ENCODE measurements at places on chromosomes 16 and 17.

DNA sequence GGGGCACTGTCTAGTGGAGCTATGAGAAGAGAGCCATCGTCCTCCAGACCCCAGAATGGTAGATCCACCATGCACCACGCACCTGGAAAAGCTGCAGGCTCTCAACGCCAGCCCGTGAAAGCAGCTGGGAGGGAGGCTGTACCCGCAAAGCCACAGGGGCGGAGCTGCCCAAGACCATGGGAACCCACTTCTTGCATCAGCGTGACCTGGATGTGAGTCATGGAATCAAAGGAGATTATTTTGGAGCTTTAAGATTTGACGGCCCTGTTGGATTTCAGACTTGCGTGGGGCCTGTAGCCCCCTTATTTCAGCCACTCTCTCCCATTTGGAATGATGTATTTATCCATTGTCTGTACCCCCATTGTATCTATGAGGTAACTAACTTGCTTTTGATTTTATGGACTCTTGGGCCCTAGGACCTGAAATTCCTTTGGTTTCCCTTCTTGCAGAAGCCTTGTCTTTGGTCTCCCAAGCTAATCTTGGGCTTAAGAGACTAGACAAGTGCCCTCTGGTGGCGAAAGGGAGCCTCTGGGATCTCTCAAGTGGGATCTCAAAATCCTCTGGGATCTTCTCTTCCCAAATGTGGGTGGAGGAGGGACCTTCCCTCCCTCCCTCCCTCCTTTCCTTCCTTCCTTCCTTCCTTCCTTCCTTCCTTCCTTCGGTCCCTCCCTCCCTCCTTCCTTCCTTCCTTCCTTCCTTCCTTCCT, 58.2 kb upstream of the HAPSTR1 start:
- DNase-seq: peak; percentile 17

- DNase-seq: no peak
Observed at GRCh38 chr17:31132977-31133376, 38.2 kb downstream of the NF1 start.

DNA sequence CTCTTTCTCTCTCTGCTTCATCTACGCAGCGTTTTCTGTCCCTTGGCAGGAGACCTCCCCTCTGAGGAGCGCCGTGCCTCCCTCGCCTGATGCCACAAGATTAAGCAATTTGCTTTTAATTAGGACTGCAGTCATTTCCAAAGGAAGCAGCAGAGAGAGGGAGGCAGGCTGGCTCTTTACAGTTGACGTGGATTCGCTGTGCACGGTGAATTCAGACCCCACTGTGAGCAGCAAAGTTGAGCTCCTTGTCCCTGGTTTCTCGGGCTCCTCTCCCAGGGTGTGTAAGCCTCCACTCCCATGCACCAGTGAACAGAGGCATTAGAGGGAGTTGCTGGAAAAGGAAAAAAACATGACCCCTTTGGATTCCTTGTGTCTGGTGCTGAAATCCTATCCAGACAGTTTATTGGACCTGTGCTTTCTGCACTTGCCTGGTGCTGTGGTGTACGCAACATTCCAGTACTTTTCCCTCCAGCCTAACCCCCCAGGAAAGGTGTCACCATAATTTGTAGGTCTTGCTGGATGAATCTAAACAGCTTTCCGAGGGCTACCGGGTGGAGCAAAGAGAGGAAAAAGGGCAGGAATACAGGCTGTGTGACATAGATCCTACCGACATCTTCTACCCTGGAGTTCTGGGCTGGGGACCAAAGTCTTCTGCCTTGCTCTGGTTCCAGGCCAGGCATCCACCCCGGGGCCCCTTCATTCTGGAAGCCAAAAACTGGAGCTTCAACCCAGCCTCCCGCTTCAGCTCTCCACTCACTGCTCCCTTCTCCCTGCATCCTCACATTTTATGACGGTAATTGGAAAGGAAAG, 171.0 kb downstream of the MAF start:
- no peak for DNase-seq

GRCh38 chr17:41667280-41668041, 21.2 kb upstream of the EIF1 start:
- no peak for DNase-seq

- DNase-seq: peak; percentile 81
Observed at GRCh38 chr16:67562526-67562917, at the start of gene CTCF. TSS of gene CTCF (plus strand) at chr16:67562526. CDS start at chr16:67610833, 48,307 bp downstream.

DNA sequence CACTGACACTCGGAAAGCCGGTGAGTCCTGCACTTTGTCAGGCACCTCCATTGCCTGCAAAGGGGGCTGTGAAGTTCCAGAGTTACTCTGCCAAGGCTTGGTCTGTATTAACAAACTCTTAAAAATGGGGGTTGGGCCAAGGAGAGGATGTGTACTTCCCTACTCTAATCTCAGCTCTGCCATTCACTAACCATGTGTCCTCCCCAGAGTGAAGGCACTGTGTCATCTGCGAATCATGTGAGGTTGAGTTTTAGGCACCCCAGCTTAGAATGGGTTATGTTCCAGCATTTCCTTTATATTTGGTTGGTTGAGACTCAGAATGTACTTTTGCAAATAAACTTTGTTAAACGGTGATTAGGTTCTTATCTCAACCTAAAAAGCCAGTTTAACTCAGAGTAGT, 24.9 kb downstream of the ERCC4 start:
- DNase-seq: no peak

DNA sequence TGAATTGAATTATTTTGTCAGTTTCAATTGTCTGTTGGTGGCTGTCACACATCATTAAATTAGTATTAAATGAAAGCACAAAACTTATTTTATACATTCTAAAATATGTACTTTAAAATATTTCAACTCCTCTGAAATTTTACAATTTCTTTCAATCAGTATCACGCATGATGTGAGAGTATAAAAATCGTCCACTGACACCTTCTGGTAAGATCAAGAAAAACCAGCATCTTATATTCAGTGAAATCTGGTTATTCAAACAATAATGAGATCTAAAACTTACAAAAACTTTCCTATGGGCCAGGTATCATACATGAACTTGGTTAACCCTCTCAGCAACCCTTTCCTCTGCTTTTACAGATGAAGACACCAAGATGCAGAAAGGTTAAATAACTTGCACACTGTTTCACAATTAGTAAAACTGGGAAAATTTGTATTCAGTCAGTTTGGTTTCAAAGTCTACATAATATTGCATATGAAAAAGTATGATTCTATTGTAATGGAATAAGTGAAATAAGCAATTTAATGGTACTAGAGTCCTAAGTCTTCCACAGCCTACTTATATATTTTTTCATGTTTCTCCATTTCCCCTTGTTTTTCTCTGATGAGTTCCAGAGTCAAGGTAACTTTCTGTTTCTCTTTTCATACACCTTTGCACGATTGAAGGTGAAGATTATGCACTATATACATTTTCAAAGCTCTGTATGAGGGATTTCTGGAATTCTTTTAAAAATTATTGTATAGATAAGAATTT, 58.7 kb downstream of the EFCAB5 start:
- no peak for DNase-seq

DNA sequence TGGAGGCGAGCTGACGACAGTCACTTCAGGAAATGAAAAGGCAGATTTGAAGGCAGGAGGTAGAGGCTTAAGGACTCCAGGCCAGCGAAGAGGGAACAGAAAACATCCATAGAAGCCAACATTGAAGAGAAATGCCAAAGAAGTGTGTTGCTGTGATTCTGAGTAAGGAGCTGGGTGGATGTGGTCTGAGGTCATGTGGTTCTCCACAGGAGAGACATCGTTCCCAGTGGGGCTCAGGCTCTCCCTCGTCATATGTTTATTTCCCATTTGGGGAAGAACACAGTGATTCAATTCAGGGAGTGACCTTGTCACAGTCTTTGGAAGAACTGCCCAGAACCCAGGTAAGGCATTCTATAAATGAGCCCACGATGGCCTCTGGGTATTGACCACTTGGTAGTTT, 6.6 kb upstream of the PMP22 start:
- no peak for DNase-seq

GRCh38 chr17:77208217-77208808, 67.5 kb downstream of the SEC14L1 start:
- DNase-seq: no peak

GRCh38 chr16:89371968-89372634, 118.3 kb downstream of the ANKRD11 start:
- DNase-seq: no peak

DNA sequence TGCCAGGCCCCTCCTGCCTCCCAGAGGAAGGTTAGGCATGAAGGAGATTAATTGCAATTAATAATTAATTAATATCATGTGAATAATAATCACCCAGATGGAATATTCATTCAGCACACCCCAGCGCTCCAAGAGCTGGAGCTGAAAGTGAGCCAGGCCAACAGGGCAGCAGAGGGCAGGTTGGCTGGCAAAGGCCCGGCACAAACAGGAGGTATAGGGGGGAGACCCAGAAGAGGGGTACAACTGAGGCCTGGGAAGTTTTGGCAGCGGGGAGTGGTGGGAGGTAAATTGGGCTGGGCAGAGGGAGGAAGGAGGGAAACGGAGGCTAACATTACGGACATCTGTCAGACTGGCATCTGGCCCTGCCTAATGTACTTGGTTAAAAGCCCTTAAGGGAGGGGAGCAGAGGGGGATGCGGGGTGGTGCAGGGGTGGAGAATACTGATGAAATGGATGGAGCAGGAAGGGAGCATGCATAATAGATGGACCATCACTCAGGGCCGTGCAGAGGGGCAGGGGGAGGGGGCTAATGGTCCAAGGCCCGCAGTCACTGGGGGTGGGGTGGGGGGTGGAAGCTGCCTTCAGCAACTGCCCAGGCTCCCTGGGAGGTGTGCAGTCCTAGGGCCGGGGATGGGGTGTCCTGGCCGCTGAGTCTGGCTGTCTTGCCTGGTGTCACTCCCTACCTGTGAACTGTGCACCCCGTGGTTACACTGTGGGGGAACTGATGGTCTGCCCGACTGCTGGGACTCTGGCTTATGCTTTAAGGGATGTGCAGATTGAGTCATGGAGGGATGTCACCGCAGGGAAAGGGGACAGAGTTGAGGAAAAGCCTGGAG, 1.9 kb downstream of the ADAM11 start:
- DNase-seq: no peak

- DNase-seq: no peak
Observed at GRCh38 chr16:58551496-58551895, 36.2 kb downstream of the SETD6 start.

DNA sequence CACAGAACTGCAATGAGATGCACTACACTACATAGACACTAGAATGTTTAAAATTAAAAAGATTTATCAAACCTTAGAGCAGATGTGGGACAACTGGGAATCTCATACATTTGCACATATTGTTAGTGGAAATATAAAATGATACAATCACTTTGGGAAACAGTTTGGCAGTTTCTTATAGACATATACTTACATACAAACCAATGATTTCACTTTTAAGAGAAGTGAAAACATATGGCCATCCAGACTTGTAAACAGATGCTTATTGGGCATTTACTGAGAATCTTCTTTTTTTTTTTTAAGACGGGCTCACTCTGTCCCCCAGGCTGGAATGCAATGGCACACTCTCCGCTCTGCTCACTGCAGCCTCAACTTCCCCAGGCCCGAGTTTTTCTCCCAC, 50.1 kb downstream of the AXIN2 start:
- DNase-seq: no peak

DNA sequence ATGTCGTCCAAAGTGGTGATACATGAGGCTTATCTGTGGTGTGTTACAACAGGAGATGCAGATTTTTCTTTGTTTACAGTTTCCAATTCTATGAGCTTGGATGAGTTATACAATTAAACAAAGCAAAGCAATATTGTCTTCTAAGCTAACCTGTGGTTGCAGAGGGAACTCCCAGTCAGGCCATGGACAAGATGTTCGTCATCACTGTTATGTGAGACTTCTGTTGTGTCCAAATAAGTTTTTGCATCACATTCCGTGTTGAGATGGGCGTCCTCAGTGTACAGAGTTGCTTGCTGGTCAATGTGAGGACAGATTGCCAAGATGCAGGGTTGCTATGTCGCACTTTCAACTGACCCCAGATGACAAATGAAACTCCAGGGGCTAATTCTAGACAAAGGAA, 189.3 kb downstream of the IRF8 start:
- DNase-seq: no peak

- no peak for DNase-seq
Observed at GRCh38 chr16:5874899-5875298, 777.3 kb upstream of the EEF2KMT start.

DNA sequence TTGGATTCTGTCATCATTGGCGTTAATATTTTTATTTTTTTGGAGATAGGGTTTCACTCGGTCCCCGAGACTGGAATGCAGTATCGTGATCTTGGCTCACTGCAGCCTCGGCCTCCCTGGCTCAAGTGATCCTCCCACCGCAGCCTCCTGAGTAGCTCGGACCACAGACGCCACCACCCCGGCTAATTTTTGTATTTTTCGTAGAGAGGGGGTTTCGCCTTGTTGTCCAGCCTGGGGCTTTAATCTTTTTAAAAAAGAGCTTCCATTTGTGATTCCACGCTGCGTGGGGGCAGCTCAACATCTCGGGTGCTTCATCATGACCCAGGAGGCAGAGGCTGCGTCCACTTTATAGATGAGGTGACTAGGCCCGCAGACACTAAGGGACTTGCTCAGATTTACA, 1.5 kb downstream of the BANP start:
- DNase-seq: no peak

GRCh38 chr17:82042649-82043048, 5.2 kb upstream of the DCXR start:
- DNase-seq: no peak

DNA sequence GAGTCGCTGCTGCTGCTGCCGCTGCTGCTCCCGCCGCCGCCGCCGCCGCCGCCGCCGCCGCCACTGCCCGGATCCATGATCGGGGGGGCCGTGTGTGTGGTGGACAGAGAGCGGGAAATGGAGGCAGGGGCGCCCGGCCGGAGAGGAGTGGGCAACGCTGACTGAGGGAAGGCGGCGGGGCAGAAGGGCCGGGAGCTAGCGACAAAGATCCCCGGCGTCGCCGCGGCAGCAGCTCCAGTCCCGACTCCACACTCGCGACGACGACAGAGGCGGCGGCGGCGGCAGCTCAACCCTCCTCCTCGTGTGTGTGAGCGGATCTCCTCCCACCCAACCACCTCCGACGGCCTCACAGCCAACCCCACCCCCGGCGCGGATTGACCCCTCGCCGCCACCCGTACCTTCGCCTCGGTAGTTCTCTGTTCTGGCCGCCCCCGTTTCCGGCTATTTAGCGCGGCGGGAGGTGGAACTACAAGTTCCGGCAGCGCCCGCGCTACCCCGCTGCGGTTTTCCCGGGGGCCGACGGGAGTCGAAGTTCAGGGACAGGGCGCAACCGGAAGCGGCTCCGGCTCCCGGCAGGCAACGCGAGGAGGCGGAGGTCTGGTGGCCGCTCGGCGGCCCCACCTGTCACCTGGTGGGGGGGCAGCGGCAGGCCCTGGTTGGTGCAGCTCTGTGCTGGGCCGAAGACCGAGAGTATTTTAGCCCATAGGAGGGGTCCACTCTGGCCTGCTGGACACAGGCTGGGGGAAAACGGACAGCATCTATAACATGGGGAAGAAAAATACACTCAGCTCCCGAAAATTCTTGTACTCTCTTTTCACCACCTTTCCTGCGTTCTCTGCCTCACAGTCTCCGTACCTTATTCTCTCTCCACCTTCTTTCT, at the start of gene GSPT1:
GSPT1 (minus strand) TSS at position 313 of the 880 bp plus-strand sequence; CDS start at position 77, 236 bp downstream.
- DNase-seq: peak; percentile 92

DNA sequence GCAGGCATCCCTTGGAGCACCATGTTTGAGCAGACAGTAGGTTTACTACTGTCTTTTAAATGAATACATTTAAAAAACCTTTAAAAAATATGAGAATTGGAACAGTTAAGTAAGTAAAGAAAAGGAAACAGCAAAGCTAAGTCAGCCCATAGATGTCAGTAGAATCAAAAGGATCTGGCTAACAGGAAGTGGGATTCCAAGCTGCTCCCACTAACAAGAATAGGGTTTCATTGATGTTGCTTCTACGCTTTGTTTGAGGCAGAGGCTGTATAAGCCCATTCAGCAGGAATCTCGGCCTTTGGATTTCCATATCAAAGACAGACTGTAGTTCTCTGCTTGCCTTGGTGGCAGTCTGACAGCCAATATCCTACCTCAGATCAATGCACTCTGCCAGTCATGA, 122.9 kb upstream of the ELAC2 start:
- DNase-seq: no peak
